ENCODE measurements at places on chromosomes 4 and X.

GRCh38 chr4:140604544-140604943 lies 35.8 kb upstream of the UCP1 start:
- DNase-seq = no peak

GRCh38 chr4:113069212-113069892 lies 19.9 kb downstream of the ANK2 start:
- no peak for DNase-seq

DNA sequence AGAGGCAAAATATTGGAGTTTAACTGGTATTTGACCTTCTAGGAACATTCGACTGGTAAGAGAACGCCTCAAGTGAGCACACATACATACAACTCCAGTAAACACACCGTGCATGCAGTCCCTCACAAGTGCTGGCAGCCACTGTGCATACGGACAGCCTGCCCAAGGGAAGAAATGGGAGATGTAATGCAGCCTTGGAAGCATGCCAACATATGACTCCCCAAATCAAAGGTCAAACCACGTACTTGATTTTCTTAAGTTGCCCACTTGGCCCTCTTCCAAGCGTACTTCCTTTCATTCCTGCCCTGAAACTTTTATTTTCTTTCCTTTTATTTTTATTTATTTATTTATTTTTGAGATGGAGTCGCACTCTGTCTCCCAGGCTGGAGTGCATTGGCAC lies 206.6 kb downstream of the SPRY1 start:
- no peak for DNase-seq

DNA sequence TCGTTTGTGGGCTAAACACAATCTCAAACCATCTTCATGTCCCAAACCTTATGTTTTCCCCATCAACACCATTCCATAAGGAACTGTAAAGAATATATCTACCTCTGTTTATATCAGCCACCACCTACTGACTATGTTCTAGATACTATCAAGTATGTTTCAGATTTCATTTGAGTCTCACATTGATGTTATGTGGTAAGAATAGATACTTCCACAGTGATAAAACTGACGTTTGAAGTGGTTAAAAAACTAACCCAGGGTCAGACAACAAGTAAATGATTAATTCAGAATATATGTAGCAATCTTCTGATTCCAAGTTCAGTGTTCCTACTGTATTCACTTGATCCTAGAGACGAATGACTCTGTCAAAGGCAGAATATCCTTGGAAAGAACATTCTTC lies 156.8 kb upstream of the RASGEF1B start:
- no peak for DNase-seq

- no peak for DNase-seq
These were observed 326.8 kb downstream of the TRIML1 start for GRCh38 chr4:188466001-188466400.

DNA sequence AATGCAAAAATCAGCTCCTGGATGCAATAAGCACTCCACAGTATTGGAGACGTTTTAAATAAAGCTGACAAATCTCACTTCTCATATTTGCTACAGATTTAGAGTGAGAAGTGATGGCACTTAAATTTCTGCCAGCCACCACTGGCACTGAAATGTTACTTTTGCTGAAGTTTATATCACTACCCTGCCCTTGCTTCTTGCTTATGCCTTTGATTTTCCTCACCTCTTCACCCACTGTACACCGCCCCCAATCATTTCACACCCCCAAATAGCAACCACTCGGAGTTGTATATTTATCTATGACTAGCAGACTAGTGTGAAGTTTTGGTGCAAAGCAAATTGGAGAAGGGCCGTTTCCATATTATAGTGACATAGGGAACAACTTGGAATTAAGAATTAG lies 19.9 kb upstream of the SLC7A11 start:
- DNase-seq = no peak

DNA sequence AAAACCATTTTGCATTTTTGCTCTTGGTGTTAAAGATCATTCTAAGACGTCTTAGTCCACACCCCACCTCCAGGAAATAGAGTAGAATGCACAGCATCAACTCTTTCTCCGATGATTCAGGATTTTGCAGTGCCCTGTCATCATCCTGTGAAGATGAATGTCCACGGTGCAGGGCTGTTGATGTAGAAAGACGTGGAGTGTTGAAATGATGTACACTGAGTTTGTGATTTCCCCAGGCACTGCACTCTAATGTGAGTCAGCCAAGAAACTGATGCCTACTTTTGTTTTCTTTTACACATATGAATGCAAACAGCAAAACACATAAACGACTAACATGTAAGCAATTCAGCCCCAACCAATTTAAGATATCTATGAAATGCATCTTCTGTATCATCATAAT lies 10.5 kb downstream of the LGI2 start:
- no peak for DNase-seq

DNA sequence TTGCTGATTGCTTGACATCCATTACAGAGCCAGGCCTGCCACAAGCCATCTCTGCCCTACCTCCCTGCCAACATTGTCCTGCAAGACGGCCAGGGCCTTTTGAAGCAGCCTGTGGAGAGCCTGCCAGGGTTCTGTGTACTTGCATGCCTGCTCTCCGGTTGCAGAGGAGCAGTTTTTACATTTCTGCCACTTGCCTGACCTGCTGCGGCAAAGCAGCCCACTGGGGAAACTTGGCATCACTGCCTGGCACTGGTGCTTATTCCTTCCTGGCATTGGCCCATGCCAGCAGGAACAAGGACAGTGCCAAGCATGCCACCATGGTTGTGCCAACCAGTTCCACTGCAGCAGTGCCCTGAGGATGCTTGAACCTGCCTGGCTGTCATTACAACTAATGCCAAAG lies 167.1 kb downstream of the NHS start:
- DNase-seq = no peak

DNA sequence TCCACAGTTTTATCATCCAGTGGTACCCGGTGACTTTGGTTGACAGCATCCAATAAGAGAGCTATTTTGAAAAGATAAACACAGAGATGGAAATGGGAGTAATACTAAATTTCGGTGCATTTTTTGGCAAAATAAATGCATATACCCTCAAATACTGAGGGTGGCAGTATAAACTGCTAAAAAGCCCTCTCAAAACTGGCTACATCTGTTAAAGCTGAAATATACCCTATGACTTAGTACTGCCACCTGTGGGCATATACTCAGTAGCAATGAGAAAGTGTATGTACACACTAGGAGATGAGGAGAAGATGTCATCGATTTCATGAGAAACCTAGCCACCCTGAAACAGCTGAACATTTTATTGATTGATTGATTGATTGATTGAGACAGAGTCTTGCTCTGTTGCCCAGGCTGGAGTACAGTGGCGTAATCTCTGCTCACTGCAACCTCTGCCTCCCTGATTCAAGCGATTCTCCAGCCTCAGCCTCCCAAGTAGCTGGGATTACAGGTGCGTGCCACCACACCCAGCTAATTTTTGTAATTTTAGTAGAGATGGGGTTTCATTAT lies 12.2 kb upstream of the TMEM128 start:
- DNase-seq = no peak

- DNase-seq = no peak
These were observed 11.9 kb downstream of the PSAPL1 start for GRCh38 chr4:7422898-7423180.

DNA sequence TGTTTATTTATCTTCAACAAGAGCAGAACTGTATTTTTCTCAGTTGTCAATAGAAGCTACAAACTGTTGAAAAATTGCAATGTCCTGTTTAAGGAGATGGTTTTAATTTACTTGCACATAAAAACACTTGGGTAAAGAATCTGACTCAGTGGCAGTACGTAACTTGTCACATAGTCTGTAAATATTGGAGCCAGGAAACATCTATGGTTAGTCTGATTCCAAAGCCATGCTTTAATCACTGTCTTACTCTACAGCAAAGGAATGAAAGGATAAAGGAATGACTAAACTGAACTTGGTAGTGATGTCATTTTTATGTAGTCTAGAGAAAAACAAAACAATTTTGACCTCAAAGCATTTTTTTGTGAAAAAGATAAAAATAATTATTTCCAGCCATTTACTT lies 537.2 kb downstream of the STIM2 start:
- no peak for DNase-seq

- no peak for DNase-seq
These were observed 11.0 kb upstream of the EIF4E start for GRCh38 chr4:98939892-98940298.

DNA sequence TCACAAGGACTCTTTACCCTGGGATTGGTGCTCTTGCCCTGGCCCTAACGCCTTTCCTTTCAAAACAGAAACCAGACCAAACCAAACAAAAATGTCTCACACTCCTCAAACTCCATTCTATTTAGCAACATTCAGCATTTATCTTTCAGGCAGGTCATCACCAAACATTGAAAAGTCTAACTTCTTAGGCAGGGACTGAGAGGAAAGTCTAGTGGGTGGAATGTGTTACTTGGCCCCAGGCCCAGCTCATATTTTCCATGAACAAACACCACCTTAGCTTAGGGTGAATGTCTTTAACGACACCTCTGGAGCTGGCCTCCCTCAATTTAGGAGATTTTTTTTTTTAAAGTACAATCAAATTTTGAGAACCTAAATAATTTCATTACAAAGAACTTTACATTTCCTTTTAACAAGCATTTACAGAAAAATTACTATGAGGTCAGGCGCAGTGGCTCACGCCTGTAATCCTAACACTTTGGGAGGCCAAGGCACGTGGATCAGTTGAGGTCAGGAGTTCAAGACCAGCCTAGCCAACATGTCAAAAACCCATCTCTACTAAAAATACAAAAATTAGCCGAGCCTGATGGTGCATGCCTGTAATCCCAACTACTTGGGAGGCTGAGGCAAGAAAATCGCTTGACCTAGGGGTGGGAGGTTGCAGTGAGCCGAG lies 10.2 kb upstream of the N4BP2 start:
- DNase-seq = peak; percentile 33

DNA sequence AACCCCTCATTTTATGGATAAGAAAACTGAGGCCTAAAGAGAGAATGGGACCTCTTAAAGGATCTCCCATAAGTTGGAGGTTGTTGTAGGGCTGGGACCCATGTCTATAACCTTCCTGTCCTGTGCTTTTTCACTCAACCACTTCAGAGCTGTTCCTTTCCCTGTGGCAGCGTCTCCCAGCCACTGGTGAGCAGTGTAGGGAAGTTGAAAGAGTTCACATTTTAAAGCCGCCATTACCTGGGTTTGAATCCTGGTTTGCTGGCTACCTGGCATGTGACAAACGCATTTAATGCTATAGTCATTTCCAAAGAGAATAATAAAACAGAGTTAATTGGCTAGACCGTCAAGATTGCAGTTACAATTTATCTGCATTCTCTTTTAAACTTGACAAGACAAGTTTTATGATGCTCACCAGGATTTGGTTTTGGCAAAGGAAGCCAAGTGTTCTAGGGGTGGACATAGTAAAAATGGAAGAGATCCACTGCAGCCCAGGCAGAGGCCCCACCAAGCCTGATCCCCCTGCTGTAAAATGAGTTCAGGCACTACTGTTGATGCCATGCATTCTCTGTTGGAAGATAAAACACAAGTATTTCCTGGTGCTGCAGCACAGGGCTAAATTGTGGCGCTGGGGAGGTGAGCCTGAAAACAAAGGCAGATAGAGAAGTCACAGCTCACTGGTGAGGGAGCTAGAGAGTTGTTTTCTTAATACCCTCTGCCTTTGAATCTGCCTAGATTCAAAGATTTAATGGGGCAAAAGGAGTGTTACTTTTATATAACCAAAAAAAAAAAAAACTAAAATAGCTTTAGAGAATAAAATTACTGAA lies 218.7 kb downstream of the NWD2 start:
- DNase-seq = no peak

DNA sequence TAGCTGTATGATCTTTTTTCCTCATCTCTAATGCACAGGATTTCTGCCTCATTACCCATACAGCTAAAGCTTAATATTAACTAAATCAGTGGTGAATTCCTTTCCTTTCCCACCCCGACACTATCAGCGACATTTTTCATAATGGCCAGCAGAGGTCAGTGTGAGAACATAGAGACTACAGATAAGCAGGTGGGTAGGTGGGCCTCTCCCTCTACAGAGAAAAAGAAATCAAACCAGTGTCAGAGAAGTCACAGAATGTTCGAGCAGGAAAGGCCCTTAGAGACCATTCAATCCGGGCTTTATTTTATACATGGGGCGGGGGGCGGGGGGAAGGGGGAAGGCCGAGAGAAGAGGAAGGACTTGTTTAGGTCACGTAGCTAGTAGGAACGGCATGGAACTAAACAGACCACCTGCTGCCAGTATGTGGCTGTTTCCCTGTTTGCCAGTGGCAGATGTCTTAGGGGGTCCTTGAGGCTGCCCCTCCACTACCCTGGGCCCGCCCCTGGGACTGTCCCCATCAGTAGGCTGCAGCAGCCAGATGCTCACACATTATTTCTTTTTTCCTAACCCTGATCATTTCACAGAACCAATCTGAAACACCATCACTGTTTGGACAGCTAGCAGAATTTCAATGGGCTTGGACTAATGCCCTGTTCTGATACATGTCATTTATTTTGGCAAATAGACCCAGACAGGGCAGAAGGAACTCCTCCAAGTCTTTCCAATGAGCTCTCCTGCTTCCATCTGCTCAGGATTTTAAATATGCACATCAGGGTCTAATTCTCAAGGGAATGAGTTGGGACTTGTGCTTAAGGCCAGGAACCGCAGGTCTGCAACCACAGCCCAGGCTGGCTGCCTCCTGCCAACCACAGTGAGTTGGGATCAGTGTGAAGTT lies 133.4 kb downstream of the ATG4A start:
- DNase-seq = no peak

GRCh38 chrX:15956681-15957080 lies 102.1 kb upstream of the AP1S2 start:
- DNase-seq = no peak

All from activated T-cell treated with anti-CD3 and anti-CD28 coated beads for 24 hours (primary cell).